ENCODE measurements at places on chromosomes 16 and 17. TPM values are rescaled to one million over a fixed set of nuclear protein-coding genes. Genes with fewer than 3 reads are reported as not detected.

Gene PAGR1
- total RNA-seq = 13.4 TPM

Gene KCNJ2
- 0.14 TPM for total RNA-seq

DNA sequence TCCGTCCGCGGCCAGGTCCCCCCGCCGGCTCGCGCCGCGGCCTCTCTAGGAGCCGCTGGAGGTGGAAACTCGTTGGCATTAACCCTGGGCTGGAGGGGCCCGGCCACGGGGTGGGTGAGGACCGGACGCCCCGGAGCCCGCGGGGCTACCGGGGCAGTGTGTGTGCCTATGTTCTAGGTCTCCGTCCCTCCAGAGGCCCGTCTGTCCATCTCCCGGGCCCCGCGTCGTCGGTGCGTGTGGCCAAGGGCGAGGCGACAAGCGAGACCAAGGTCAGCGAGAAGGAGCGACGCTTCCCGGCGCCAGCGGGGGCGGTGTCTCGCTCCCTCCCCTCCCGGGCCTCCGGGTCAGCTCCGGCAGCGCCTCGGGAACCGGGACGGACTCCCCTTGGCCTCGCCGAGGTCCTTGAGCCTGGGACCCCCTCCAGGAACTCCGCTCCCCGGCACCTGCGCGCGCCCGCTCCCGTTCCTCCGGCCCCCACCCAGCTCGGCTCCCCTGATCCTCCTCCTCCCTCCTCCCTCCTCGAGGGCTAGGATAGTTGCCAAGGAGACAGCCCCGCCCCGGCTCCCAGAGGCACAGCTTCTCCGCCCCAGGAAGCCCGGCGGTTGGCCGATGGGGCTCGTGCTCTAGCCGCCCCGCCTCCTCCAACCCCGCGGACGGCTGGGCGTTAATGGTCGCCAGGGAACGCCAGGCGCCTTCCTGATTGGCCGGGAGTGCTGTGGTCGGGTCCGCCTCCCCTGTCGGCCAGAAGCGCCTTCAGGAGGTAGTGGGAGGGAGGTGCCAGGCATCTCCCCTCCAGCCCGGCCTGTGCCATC, 663 bp upstream of the ZNF768 start:
- peaks cover 18% of the 10 kb centered on the region for H3K4me1 ChIP-seq
- H3K27ac ChIP-seq = peak overlapping the region; percentile 75
- H3K4me3 ChIP-seq = peak overlapping the region; percentile 81
- DNase-seq = peak; percentile 75
- no peaks in the 10 kb centered on the region for H3K27me3 ChIP-seq

Gene CD300H
- 0.90 TPM for total RNA-seq

Gene KCNG4
- not detected for total RNA-seq

- no peak overlapping the region for H3K27ac ChIP-seq
- no peaks in the 10 kb centered on the region for H3K27me3 ChIP-seq
- H3K4me3 ChIP-seq = no peak overlapping the region
- no peak for DNase-seq
- H3K4me1 ChIP-seq = no peaks in the 10 kb centered on the region
- H3K36me3 ChIP-seq = no peaks in the 10 kb centered on the region
Measured at GRCh38 chr17:34771891-34772290, 189.4 kb downstream of the CCT6B start.

DNA sequence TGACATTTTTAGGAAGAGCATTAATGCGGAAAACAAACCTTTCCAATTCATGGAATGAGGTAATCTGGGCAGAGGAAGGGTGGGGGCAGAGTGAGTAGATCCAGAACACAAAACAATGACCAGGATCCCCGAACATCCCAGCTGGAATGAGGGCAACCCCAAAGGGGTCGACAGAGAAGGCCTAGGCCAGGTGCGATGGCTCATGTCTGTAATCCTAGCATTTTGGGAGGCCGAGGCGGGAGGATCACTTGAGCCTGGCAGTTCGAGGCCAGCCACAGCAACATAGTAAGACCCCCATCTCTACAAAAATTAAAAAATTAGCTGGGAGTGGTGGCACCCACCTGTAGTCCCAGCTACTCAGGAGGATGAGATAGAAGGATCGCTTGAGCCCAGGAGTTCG, 64.7 kb downstream of the ZFHX3 start:
- no peaks in the 10 kb centered on the region for H3K36me3 ChIP-seq
- DNase-seq = no peak
- H3K27me3 ChIP-seq = no peaks in the 10 kb centered on the region
- peaks cover 3% of the 10 kb centered on the region for H3K4me1 ChIP-seq

DNA sequence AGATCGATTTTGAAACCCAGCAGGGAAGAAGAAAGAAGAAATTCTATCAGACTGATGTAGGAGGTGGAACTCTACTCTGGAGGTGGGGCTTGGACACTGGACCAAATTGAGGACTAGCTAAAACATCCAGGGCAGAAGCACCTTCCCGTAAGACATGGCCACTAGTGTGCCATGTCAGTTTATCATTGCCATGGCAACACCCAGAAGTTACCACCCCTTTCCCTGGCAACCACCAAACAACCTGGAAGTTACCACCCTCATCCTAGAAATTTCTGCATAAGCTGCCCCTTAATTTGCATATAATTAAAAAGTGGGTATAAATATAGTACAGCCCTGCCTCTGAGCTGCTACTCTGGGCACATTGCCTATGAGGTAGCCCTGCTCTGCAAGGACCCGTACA, 66.7 kb downstream of the NACA2 start:
- H3K4me3 ChIP-seq = no peak overlapping the region
- no peaks in the 10 kb centered on the region for H3K4me1 ChIP-seq
- H3K27ac ChIP-seq = no peak overlapping the region
- H3K27me3 ChIP-seq = peaks cover 2% of the 10 kb centered on the region
- no peak for DNase-seq
- H3K36me3 ChIP-seq = no peaks in the 10 kb centered on the region

DNA sequence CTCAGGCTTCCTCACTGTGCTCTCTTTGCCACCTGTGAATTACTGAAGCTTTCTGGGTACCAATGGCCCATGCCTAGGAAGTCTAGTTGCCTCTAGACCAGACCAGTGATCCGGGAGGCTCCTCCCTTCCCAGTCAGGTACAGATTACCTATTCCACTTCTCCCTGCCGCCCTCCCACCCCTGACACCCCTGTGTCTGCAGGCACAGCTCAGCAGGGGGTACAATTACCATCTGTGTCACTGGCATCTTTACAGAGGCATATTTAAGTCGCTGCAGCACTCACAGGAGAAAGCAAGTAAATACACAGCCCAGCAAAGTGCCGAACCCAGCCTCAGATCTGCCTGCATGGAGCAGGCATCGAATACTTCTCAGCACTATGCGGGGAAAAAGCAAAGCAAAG, 5.3 kb upstream of the WSCD1 start:
- DNase-seq = no peak
- H3K4me3 ChIP-seq = no peak overlapping the region
- no peaks in the 10 kb centered on the region for H3K36me3 ChIP-seq

Gene NPLOC4
- total RNA-seq = 99.1 TPM

GRCh38 chr16:85632709-85633437, 19.8 kb downstream of the GSE1 start:
- H3K4me3 ChIP-seq = no peak overlapping the region
- peaks cover 58% of the 10 kb centered on the region for H3K4me1 ChIP-seq
- H3K27me3 ChIP-seq = no peaks in the 10 kb centered on the region
- no peak for DNase-seq

Gene CAPNS2
- not detected for total RNA-seq

GRCh38 chr17:37447641-37448040, 41.0 kb downstream of the TADA2A start:
- H3K4me1 ChIP-seq = no peaks in the 10 kb centered on the region
- peaks cover 41% of the 10 kb centered on the region for H3K36me3 ChIP-seq
- no peak overlapping the region for H3K4me3 ChIP-seq

Gene VTN
- total RNA-seq = not detected

Gene AHSP
- not detected for total RNA-seq

GRCh38 chr17:10803830-10804475, at the start of gene TMEM238L:
TSS of gene TMEM238L (minus strand) at chr17:10804099. CDS start at chr17:10803963, 136 bp downstream.
- H3K4me1 ChIP-seq = no peaks in the 10 kb centered on the region
- H3K4me3 ChIP-seq = no peak within 1 kb of the TSS
- DNase-seq = no peak
- no peak within 1 kb of the TSS for H3K27ac ChIP-seq

Gene AXIN1
- total RNA-seq = 106 TPM

GRCh38 chr16:69424935-69425784, 741 bp downstream of the CYB5B start:
- peaks cover 8% of the 10 kb centered on the region for H3K4me1 ChIP-seq
- H3K27me3 ChIP-seq = no peaks in the 10 kb centered on the region
- H3K4me3 ChIP-seq = peak overlapping the region; percentile 64
- peaks cover 18% of the 10 kb centered on the region for H3K36me3 ChIP-seq

DNA sequence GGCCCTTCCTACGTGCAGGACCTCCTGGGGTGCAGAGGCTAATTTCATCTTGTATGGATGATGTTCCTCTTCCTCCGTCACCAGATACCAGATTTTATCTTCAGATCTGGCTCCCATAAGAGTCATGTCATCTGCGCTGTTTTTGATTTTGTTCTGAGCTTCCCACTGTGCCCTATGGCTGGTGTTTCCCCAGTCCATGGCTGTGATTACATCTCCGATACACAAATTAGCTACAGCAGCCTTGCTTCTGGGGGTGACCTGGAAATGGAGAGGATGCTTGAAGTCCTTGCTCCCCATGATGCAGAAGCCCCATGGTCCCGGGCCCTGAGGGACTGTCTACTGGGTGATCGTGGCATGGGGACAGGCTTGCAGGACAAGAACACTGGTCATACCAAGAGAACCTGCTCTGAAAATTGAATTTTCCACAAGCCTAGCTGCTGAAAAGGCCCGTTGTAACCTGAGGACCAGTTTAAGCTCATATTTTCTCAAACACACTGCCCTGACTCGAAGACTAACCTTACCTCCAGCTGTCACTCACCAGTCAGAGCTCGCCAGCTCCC, 69.0 kb downstream of the KCNJ12 start:
- H3K4me1 ChIP-seq = no peaks in the 10 kb centered on the region
- no peak overlapping the region for H3K4me3 ChIP-seq
- H3K27ac ChIP-seq = no peak overlapping the region

DNA sequence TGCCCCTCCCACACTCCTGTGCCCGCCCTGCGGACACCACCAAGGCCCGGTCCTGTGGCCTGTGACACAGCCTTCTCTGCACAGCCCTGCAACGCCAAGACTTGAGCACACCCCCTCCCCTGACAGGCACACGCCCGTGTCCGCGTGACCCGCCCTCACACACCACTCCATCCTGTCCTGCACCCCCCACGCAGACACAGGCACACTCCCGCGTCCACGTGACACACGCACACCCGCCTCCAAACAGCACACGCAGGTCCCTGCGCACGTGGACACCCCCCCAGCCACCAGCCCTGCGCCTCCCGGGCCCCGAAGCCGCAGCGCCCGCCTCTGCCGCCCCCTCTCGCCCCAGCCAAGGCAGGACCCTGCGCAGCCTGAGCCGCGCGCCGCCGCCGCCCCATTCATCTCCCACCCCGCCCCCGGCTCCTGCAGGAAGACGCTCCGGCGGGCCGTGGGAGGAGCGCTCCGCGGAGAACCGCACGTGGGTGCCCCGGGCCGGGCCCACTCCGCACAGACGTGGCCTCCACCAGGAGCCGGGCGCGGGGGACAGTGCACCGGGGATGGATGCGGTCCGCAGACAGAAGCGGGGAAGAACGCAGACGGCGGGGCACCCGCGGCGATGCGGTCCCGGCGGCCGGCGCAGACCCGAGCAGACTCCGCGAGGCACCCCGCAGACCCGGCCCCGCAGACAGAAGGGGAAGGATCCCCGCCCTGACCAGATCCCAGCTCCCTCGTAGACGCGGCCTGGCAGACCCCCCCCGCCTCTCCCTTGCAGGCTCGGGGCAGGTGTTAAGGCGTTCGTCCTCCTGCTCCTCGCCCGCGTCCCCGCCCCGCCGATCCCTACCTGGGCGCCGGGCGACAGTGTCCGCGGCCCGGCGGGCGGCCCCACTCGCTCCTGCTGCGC, 506 bp downstream of the CAMKK1 start:
- no peaks in the 10 kb centered on the region for H3K27me3 ChIP-seq
- peak; percentile 66 for DNase-seq
- H3K4me3 ChIP-seq = peak overlapping the region; percentile 40
- no peaks in the 10 kb centered on the region for H3K36me3 ChIP-seq

Gene E4F1
- total RNA-seq = 45.7 TPM

- no peak for DNase-seq
- no peaks in the 10 kb centered on the region for H3K27me3 ChIP-seq
- no peaks in the 10 kb centered on the region for H3K36me3 ChIP-seq
- no peak overlapping the region for H3K27ac ChIP-seq
- no peaks in the 10 kb centered on the region for H3K4me1 ChIP-seq
Measured at GRCh38 chr17:33529816-33530215, 236.7 kb upstream of the ASIC2 start.

- no peak overlapping the region for H3K27ac ChIP-seq
- no peak for DNase-seq
- no peaks in the 10 kb centered on the region for H3K27me3 ChIP-seq
- H3K4me3 ChIP-seq = no peak overlapping the region
- peaks cover 6% of the 10 kb centered on the region for H3K36me3 ChIP-seq
Measured at GRCh38 chr16:483341-484075, 44.0 kb upstream of the CAPN15 start.

- no peak for DNase-seq
- peaks cover 43% of the 10 kb centered on the region for H3K27me3 ChIP-seq
- H3K27ac ChIP-seq = no peak overlapping the region
Measured at GRCh38 chr17:7445619-7445968, 733 bp downstream of the CHRNB1 start.

Gene CUEDC1
- total RNA-seq = 1.5 TPM

- no peaks in the 10 kb centered on the region for H3K27me3 ChIP-seq
- no peak overlapping the region for H3K4me3 ChIP-seq
- DNase-seq = no peak
- no peak overlapping the region for H3K27ac ChIP-seq
- no peaks in the 10 kb centered on the region for H3K36me3 ChIP-seq
Measured at GRCh38 chr17:11515901-11516300, 82.4 kb upstream of the DNAH9 start.

GRCh38 chr17:58527949-58528348, 13.5 kb upstream of the MTMR4 start:
- peaks cover 4% of the 10 kb centered on the region for H3K27me3 ChIP-seq
- H3K27ac ChIP-seq = no peak overlapping the region
- no peaks in the 10 kb centered on the region for H3K36me3 ChIP-seq
- no peak for DNase-seq
- no peak overlapping the region for H3K4me3 ChIP-seq
- peaks cover 15% of the 10 kb centered on the region for H3K4me1 ChIP-seq

DNA sequence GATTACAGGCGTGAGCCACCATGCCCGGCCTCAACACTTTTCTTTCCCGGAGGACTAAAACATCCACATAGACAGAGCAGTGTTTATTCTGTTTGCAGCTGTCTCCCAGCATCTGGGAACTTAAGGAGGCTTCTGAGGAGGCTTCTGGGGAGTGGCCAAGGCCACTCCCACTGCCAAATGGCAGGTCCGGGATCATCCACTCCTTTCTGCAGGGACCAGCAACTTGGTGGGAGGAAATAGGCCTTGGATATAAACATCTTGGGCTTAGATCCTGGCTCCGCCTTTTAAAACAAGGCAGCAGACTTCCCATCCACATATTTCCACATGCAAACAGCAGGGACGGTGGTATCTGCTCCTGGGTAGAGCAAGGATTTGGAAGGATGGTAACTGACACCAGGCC, 14.1 kb upstream of the SPATA32 start:
- DNase-seq = no peak
- no peaks in the 10 kb centered on the region for H3K27me3 ChIP-seq
- H3K36me3 ChIP-seq = peaks cover 39% of the 10 kb centered on the region
- H3K4me1 ChIP-seq = no peaks in the 10 kb centered on the region

- no peak within 1 kb of the TSS for H3K27ac ChIP-seq
- DNase-seq = no peak
- H3K4me1 ChIP-seq = no peaks in the 10 kb centered on the region
- peaks cover 19% of the 10 kb centered on the region for H3K27me3 ChIP-seq
Measured at GRCh38 chr17:3385869-3386816, at the start of gene OR3A2. TSS of gene OR3A2 (minus strand) at chr17:3386308.

Gene TBC1D3G
- total RNA-seq = not detected

Gene CD300LG
- not detected for total RNA-seq

Gene SLC35G6
- not detected for total RNA-seq

Gene CSH1
- not detected for total RNA-seq

Data from natural killer cell (primary cell).